ENCODE measurements at places on chromosomes 2 and 18.

DNA sequence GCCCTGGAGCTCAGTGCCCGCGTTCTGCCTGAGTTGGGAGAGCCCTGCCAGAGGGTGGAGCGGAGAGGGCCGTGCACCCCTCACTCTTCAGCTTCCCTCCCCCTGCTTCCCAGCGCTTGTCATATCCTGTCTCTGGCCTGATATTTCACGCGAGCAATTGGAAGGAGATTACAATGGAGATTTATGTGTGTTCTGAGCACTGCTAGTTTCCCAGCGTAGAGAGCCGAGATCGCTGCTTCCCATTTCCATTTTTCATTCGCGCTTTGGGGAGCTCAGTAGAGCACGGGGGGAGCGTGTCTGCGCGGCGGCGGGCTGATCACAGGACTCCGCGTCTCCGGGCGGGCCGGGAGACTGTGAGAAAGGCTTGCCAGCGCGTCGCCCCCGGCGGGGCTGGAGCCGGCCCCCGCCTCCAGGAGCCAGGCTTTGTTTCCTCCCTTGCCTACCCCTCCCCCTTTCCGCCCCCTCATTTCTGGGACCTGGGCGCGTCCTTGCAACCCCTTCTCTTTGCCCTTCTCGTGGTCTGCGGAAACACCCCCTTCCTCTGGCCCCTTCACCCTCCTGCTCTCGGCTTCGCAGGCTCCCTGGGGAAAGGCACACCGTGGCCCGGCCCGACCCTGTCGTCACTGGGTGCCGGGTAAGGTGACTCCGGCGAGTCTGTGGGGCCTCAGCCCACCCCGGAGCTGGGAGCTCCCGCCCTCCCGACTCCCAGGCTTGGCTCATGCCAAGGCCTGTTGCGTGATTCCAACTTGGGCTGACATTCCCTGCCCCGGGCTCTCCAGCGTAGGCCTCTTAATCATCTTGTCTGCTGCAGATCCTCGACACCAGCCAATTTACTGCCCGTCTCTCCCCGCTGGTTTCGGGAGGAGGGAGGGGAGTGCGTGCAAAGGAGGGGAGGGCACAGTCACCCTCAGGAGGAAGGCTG is 5.8 kb downstream of the DLX2 start:
- DNase-seq: no peak

GRCh38 chr2:217370391-217370790 is 510.5 kb upstream of the TNP1 start:
- no peak for DNase-seq

GRCh38 chr2:32993005-32993539 is 46.3 kb downstream of the LTBP1 start:
- DNase-seq: no peak

DNA sequence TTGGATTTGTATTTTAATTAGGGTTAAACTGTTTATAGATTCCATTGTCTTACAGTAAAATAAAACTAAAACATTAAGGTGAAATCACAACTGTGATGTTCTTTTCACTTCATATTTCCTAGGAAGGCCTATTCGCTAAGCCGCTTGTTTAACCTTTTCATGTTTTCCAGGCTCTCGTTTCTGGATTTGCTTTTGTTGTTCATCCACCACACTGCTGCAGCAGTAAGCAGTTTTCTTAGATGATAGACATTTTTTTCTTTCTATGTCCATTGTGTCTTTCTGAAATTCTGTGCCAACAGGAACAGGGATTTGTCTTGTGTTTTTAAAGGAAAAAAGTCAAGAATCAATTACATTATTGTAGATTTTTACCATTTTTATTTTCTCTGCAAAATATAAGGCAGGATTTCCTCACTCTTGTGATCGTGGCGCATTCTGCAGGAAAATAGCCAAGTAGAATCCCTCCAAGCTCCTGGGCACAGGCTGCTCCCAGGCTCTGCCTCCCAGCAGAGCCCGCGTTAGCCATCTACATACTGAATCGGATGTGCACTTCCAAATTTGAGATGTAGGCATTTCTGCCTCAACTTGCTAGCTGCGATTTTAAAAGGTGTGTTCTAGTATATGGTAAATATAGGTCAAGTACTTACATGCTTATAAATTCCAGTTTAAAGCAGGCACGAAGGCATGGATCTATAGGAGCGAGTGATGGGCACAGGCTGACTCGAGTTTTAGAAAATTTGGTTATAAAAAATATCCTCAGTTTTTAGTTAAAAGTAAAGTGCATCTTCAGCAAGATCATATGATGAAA is 10.2 kb downstream of the TSHZ1 start:
- no peak for DNase-seq

DNA sequence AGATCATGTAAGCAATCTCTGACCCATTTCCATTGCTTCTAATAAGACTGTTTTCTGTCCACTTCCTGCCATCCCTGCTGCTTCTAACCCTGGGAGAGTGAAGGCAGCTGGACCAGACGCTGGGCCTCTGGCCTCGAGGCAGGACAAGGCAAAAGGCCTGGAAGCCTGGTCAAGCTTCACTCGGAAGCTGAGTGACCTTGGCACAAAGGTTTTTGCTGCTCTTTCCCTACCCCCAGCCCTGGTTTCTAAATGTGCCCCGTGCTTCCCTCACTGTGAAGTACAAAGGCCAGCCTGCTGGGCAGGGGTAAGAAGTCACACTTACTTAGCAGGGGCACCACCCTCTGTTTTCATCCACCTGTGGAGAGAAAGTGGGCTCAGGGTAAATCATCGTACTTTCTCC is 195.0 kb downstream of the TNS1 start:
- DNase-seq: no peak

DNA sequence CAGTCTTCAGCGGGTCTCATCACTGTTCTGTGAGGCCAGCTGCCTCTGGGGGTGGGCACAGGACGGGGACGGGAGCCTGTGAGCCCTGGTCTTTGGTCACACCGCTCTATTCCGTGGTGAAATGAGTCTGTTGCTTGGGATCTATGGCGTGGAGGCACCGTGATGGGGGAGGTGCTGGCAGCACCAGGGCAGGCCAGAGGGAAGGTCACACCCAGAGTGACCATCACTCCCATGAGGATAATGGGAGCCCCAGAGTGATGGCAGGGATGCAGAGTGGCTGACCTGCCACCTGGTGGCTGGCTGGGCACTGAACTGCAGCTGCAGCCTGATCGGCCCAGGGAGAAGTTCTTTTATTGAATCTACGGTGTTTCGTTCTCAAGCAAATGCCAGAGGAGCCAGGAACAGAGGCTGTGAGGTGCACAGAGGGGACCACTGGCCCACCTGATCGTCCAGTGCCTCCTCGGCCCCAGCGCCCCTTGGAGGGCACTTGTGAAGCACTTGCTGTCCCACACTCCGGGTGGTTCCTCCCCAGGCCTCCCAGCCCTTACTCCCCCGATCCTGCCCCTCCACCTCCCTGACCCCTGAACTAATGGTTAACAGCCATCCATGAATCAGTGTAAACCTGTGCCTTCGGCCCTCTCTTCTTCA is 17.9 kb downstream of the KCNIP3 start:
- DNase-seq: no peak

DNA sequence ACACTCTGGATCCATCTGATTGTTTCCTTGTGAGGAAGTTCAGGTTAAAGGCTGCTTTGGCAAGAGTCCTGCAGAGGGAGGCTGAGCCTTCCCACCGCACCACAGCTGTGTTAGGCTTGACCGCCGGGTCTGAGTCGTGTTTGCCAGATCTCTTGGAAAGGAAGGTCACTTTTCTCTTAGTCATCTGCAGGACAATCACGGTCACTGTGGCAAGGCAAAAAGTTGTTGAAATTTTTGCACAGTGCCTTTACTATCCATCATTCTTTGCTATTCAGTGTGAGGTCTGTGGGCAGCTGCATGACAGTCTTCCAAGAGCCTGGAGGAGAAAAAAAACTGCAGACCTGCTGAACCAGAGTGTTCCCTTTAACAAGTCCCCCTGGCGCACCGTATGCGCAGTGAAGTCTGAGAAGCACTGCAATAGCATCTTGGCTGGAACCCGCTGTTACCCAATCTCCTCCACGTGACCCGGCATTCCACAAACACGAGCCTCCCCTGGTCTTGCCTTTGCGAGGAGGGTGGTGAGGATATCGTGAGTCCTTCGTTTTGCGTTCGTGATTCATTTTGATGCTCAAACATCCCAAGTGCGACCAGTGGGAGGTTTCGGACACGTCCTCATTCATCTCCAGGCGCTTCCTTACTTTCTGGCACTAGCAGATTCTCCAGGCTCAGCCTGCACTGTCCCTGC is 23.0 kb downstream of the BIN1 start:
- DNase-seq: no peak

DNA sequence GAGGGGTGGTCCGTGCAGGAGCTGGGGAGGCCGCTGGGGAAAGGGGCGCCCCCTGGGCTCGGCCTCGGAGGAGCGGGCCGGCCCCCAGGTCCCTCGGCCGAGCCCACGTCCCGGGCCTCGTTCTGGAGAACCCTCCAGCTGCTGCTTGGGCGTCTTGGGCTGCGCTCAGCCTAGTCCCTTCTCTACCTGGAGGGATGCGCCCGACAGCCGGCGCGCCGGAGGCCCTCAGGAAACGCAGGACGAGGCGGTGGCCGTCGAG is 293 bp upstream of the D2HGDH start:
- DNase-seq: no peak

GRCh38 chr18:23971666-23972230 is 42.8 kb upstream of the TTC39C start:
- DNase-seq: no peak

DNA sequence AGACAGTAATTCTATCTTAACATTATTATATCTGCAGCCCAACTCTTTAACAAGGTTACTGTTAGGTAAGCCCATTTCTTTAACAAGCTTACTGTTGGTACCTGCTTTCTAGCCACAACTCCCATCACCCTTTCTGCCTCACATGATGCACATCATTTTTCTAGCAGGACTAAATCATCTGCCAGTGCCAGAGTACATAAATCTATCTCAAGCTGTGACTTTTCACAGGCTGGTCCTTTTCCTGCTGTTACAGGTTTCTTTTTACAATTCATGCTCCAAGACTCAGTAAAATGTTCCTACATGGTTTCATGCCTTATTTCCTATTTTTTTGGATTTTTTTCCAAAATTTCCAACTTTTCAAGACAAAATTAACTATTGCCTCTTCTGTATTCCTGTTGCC is 30.4 kb upstream of the ZC3H15 start:
- no peak for DNase-seq

GRCh38 chr2:96136129-96136720 is 2.1 kb downstream of the ASTL start:
- no peak for DNase-seq

GRCh38 chr2:97963079-97963406 is 32.7 kb downstream of the TMEM131 start:
- DNase-seq: no peak

DNA sequence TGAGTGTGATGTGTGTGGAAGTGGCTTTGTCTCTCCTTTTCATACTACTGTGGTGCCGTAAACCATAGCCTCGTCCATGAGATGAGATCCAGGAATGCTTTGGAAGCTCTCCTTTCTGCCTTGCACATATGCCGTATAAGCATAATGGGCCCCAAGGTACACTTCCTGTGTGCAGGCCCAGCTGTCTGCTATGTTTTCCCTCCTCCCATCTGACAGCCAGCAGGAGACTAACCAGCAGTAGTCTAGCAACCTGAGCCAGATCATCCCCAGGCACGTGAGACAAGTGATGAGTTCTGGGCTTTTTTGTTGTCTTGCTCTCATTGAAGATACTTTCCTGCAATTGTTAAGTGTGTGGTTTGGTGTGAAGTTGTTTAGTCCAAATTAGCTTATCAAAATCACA is 555.5 kb upstream of the LRRTM4 start:
- no peak for DNase-seq

- DNase-seq: no peak
These were observed 86.5 kb upstream of the TTC39C start for GRCh38 chr18:23927821-23928746.

DNA sequence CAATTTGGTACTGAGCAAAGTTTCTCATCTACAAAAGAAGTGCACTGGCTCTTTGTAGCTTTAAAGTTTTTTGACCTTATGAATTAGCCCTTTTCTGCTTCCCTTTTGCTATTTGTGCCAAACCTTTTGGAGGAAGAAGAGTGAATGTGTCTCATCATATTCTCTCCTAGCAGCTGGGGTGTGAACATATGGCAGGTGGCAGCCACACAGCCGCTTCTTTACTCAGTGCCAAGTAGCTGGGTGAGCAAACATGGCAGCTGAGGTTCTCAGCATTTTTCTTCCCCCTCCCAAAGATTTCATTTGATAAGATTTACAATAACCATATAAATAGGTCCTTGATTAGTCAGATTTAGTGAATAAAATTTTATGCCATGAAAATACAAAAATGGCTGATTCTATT is 46.7 kb upstream of the STK17B start:
- DNase-seq: no peak

GRCh38 chr2:205936446-205936845 is 149.5 kb downstream of the INO80D start:
- no peak for DNase-seq

GRCh38 chr18:13287372-13287771 is 68.8 kb downstream of the LDLRAD4 start:
- no peak for DNase-seq

GRCh38 chr2:156339110-156339847 is 6.8 kb upstream of the NR4A2 start:
- DNase-seq: no peak

GRCh38 chr18:36638224-36638623 is 190.6 kb downstream of the TPGS2 start:
- DNase-seq: no peak

GRCh38 chr2:18950361-18950851 is 361.0 kb upstream of the NT5C1B start:
- no peak for DNase-seq

DNA sequence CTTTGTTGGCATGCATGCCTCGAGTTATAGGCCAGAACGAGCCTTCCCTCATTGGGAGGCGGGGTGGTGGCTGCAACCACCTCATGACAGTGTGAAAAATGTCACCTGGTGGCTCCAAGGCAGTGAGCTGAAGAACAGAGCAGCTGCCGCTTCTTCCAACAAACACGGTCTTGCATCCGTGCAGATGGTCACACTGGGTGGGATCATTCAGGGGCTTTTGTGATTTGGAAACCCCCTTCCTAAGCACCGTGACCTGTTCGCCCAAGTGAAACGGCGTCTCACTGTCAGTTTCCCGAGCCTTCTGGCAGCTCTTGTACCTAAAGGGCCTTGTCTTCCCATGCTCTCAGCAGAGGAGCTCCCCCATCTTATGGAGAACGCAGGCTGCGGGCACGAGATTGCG is 159.7 kb downstream of the NAPG start:
- no peak for DNase-seq

GRCh38 chr2:235170536-235171521 is 219.0 kb downstream of the SH3BP4 start:
- no peak for DNase-seq

- no peak for DNase-seq
These were observed at the start of gene LYPD1 for GRCh38 chr2:132669908-132670495. TSS of gene LYPD1 (minus strand) at chr2:132670205. CDS start at chr2:132669932, 273 bp downstream.

GRCh38 chr2:28681606-28682005 is 70.0 kb upstream of the PPP1CB start:
- DNase-seq: no peak

DNA sequence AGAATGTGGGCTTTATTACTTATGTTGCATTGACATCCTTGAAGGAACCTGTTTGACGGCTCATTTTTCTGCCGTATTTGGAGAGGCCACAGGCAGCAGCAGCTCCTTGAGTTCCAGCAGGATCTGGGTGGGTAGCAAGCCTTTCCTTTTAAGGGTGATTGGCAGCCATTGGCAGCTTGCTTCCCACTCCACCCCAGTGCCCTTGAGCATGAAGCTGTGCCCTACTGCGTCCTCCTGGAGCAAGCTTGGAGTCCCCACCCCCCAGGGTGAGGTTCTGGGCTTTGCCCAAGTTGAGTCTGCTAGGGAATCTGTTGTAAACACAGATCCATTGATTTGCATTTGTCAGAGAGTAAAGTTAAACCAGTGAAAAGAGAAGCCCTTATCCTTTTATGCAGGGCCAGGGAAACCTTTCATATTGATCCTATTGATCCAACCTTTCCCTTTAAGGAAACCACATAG is 9.2 kb downstream of the ONECUT2 start:
- no peak for DNase-seq

GRCh38 chr2:118459426-118459825 is 371.2 kb downstream of the INSIG2 start:
- no peak for DNase-seq

All from stimulated activated CD8-positive, alpha-beta memory T cell treated with anti-CD3 and anti-CD28 coated beads, Interleukin-15, amount 100 ng/mL, for 24 hours (primary cell).